ENCODE measurements at places on chromosomes 12 and 14.

DNA sequence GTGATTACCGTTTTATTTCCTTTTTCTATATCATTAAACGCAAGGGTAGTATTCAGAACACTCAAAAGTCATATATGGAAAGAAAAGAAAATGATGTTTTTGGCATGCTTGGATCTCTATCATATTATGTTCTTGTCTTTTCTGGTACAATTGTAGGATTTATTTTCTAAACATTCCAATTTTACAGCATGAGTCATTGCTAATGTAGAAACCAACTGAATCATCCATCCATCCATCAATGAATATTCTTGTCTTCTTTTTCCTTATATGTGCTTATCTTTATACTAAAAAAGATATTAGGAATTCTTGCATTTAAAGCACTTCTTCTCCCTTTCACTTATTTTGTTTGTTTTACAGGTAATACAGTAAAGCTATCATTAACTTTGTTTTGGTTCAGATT lies 20.4 kb upstream of the AMIGO2 start:
- no peak for DNase-seq

GRCh38 chr12:108890208-108890607 lies 10.3 kb downstream of the DAO start:
- no peak for DNase-seq

DNA sequence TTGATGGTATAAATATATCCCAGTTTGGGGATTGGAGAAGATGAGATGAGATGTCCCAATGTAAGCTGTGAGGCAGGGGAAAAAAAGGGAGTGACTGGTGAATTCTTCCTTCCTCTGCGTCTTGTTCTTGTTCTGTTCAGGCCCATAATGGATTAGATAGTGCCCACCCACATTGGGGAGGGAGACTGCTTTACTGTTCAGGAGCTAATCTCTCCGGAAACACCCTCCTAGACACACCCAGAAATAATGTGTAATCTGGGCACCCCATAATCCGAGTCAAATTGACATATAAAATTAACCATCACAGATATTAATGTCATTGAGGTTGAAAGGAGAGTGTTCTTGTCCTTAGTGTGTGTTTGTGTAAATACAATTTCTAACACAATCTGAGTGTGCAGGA lies 29.3 kb downstream of the ETV6 start:
- no peak for DNase-seq

GRCh38 chr14:63918411-63918810 lies 65.6 kb downstream of the SYNE2 start:
- DNase-seq, result no peak

DNA sequence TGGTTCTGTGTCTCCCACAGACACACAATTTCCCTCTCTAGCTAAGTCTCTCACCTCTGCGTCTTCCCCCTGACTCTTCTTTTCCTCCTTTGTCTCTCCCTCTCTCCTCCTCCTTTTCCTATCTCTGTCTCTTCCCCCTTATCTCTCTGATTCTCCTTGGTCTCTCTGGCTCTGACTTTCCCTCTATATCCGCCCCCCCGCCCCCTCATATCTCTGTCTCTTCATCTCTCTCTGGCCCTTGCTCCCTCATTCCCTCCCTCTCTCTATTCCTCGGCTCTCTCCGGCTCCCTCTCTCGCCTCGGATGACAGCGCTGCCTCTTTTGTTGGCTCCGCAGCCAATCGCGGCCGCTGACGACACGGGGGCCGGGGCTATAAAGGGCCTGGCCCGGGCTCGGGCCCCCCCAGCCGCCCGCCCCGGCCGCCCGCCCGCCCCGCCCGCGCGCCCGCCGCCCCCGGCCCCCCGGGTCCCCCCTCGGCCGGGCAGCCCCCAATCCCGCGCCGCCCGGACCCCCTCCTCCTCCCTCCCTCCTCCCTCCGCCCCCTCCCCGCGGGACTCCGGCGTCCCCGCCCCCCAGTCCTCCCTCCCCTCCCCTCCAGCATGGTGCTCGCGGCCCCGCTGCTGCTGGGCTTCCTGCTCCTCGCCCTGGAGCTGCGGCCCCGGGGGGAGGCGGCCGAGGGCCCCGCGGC lies at the start of gene GDF11:
Gene GDF11, plus strand, starts transcription at position 404 of the 687 bp plus-strand sequence. Its CDS starts 195 bp downstream, at position 599.
- DNase-seq, result peak; percentile 70

GRCh38 chr14:105258846-105259245 lies 10.5 kb downstream of the BTBD6 start:
- DNase-seq, result no peak

DNA sequence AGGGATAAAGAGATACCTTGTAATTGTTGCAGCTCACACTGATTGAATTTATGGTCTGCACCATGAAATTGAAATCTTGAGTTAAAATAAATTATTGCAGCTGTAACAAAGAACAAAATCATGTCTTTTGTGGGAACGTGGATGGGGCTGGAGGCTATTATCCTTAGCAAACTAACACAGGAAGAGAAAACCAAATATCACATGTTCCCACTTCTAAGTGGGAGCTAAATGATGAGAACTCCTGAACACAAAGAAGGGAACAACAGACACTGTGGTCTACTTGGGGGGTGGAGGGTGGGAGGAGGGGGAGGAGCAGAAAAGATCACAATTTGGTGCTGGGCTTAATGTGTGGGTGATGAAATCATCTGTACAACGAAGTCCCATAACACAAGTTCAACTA lies 22.6 kb downstream of the ERP27 start:
- no peak for DNase-seq

DNA sequence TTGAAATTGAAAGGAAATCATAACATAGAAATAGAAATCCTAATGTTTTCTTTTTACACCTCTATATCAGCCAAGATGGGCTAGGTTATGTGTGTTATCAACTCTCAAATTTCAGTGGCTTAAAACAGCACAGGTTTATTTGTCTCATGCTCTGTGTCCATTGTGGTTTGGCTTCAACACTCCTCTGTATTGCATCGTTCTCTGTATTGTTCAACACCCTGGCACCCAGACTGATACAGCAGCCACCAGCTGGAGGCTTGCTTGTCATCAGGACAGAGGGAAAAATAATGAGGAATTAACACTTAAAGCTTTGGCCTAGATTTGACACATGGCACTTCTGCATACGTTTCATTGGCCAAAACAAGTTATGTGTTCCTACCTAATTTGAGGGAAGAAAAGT lies 234.2 kb upstream of the ARHGAP5 start:
- DNase-seq, result no peak

DNA sequence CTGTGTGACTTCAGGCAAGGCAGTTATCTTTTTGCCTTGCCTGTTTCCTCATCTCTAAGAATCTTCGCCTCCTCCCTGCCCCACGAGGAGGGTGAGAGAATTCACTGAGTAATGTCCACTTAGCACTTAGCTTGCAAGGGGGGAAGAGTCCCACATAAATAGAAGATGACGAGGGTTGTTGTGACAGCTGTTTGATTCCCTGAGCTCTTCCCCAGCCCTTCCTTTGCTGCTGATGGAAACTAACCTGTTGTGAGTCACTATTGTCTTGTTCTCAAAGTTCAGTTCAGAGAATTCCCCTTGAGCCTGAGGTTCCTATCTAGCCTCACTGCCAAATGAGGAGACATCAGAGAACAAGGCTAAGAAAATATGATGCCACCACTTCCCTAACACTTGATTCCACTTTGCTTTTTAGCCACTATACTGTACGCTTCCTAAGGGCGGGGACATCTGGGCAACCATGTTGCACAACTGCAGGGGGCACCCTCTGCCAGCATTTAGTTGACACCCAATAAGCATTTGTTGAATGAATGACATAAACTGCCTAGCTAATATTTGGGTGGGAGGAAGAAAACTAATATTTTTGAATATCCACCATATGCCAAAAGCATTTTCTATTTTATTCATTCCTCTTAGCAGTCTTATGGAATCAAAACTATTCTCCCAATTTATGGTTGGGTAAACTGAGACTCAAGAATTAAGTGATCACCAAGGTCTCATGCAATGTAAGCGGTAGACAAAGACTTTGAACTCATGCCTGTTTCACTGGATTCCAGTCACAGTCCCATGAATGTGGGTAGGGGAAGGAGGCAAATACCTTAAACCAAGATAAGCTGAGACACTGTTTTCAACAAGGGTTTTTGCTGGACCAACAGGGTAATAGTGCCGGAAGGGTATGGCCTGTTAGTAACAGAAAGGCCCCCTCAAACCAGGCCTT lies 77.6 kb downstream of the ZFP36L1 start:
- no peak for DNase-seq

- no peak for DNase-seq
Observed at GRCh38 chr14:103073367-103073875, 10.6 kb upstream of the LBHD2 start.

DNA sequence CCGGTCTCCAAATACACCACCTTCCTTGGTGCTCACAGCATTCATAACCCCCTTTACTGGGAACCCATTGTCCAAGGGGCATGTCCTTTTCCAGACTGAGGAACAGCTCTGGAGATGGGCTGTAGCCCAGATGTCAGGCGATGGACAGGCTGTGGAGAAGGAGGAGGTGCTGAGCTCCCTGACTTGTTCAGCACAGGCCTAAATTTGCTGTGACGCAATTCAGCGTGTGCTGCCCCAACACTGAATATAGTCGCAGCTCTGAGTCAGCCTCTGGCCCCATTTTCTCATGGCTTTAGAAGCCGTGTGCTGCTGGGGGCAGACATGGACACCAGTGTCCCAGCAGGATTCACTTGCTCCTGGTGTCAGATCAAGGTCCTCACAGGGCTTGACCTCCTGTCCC lies 269.1 kb downstream of the EMP1 start:
- no peak for DNase-seq

DNA sequence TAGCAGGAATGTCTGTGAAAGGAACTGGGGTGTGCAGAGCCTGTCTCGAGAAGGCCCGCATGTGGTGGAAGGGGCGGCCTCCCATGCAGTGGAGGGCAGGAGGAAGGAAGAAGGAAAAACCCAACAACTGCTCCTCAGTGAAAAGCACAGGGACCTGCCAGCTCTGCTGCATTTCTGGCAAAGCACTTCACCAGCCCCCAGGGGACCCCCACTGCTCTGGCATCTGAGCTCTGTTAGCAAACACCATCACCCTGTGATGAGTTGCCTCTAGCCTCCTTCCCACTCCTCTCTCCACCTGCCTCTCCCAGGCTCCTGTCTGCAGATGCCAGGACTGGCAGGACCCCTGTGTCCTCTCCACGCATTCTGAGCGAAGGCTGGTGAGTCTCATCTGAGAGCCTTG lies 69.0 kb upstream of the DDX11 start:
- no peak for DNase-seq

DNA sequence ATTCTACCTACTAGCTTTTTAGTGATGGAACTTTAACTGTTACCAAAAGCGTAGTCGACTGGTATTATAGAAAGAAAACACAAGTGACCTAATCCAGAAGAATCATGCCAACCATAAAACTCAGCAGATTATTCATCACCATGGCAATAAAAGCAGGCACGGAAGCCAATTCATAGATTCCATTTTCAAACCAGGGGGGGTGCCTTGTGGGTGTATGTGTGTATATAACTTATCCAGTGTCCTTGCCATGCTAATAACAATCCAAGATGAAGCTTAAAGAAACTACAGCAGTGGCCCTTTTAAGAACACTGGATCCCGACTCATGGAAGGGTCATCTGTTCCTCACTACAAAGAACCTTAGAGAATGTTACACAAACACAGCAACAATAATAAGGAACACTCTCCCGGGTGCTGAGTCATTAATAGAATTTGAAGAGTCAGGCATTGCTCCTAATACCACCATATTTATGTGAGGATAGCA lies 61.0 kb downstream of the EPS8 start:
- no peak for DNase-seq

GRCh38 chr12:133233006-133233405 lies 2.7 kb downstream of the ANHX start:
- DNase-seq, result no peak

DNA sequence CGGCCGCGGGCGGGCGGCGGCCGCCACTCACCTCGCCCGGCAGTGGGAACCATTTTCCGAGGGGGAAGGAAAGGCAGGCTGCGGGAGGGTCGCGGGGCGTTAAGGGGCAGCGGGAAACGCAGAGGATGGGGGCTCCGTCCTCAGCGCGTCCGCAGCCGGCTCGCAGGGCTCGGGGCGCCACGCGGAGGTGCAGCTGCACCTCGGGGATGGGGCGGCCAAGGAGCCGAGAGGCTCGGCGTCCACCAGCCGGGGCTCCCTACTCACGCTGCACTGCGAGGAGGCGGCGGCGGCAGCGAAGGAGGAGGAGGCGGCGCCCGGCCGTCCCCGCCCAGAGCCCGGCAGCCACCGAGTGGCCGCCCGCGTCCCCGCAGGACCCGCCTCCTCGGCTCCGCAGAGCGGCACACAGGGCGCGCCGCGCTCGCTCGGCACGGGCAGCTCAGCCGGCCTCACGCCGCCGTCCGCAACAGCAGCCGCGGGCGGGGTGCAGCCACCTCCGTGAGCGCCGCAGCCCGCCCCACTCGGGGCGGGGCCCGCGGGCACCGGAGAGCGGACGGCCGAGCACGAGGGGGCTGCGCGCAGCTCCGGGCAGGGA lies at the start of gene ATP2B1:
Gene ATP2B1, minus strand, starts transcription at position 274 of the 592 bp plus-strand sequence. CDS start 52,952 bp downstream, outside the sequence.
- peak; percentile 75 for DNase-seq

- no peak for DNase-seq
Observed at GRCh38 chr14:26621807-26622560, 24.2 kb upstream of the NOVA1 start.

- DNase-seq, result no peak
Observed at GRCh38 chr14:48430805-48431204, 755.4 kb upstream of the MDGA2 start.

DNA sequence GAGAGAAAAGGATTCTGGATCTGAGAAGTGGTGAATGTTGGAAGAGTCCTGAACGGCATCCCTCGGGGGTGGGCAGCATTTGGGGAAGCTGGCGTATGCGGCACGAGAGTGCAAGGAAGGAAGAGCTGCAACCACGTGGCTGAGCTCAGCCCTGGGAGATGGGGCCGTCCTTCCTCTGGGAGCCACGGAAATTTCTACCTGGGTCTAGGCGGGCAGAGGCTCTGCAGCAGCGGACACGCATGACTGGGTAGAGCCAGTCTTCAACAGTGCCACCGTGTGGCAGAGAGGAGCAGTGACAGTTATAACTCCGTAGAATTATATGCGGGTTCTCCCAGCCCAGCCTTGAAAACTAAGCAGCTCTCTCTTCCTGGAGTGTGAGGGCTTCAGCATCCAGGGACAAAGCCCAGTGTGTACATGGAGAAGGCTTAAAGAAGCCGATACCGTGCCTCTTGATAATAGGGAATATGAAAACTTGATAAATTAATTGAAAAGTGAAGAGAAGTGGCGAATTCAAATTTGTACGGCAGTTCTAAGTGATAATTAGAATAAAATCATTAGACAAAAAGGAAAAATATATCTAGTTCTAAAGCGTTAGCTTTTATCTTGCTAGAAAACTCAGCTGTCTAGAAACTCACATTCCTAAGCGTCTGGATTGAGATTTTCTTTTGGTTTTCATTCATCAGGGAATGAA lies 82.9 kb upstream of the STXBP6 start:
- DNase-seq, result peak; percentile 23

GRCh38 chr14:72514660-72515025 lies 379.3 kb downstream of the DPF3 start:
- no peak for DNase-seq

GRCh38 chr12:28083840-28084678 lies 106.2 kb upstream of the CCDC91 start:
- no peak for DNase-seq

GRCh38 chr12:92218394-92219077 lies 72.9 kb upstream of the BTG1 start:
- DNase-seq, result no peak

- no peak for DNase-seq
Observed at GRCh38 chr14:31189346-31190218, 18.0 kb downstream of the HECTD1 start.

Data from T-helper 1 cell (primary cell).